HFF-Myc (cell line): ENCODE measurements at places on chromosomes 2 and 18.

GRCh38 chr18:74497778-74498177, 1.6 kb downstream of the CNDP2 start:
- DNase-seq: peak; percentile 30

GRCh38 chr2:151053661-151053990, 208.0 kb downstream of the RBM43 start:
- no peak for DNase-seq

DNA sequence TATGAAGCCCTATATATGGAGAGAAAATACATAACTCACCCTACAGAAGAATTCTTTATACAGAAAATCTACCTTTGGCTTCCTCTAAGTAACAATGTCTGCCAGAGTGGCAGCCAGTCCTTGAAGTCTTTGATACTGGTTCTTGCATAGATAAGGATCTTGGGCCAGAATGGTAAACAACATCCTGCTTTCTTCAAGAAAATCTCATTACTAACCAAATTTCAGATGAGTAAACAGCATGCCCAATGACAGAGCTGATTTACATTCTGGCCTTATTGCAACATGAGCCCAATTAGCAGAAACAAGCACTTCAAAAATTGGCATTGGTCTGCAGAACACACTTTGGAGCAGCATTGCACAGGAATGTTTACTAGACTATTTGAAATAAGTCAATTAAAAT, 336.5 kb upstream of the ST6GAL2 start:
- no peak for DNase-seq

GRCh38 chr2:133486771-133487191, 81.5 kb downstream of the NCKAP5 start:
- DNase-seq: no peak

- no peak for DNase-seq
These were observed 60.6 kb downstream of the CYB5A start for GRCh38 chr18:74230922-74231714.

GRCh38 chr2:7681881-7682461, 764.8 kb downstream of the RNF144A start:
- no peak for DNase-seq

DNA sequence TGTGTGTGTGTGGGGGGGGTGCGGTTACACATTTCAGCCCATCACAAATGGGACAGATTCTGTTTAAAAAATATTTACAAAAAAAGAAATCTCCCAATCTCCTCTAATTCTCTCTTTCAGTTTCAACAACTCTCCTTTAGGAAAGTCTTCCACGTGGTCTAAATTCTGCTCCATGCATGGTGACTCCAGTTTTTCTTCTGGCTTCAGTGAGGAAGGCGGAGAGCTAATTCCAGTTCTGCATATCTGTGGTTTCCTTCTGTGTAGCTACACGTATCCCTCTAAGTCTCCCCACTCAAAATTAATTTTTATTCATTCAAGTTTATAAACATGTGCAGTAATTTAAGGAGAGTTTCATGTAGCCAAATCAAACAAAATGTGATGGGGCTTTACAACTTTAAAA, 111.6 kb downstream of the SLC4A3 start:
- DNase-seq: no peak

DNA sequence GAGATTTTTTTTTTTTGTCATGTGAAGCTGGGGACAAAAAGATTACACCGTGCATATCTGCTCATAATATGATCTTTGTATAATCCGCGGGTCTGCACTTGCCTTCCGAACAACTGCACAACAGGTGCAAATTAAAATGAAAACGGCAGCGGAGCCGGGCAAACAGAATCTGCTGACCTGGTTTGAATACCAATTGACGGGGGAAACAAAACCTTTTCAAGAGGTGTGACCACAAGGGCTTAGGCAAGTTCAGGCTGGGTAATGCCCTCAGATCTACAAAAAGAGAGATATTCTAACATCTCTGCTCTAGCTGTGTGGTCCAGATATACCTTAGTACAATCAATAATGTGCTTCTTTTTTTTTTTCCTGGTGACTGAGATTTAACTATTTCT, 88.5 kb downstream of the ZEB2 start:
- DNase-seq: no peak

DNA sequence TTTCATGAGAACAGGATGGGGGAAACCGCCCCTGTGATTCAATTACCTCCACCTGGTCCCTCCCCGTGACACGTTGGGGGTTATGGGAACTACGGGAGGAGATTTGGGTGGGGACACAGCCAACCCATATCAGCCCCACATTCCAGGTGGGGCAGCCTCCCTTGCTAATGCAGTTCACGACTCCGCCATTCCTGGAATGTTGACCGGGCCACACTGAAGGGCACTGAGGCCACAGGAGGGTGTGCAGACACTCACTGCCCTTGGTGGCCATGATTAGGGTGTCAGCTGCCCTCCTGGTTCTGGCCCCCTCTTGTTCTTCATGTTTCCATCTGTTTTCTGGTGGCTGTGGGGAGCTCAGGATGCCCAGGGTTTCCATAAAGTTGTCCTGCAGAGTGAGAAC, 176.3 kb downstream of the TWIST2 start:
- no peak for DNase-seq

DNA sequence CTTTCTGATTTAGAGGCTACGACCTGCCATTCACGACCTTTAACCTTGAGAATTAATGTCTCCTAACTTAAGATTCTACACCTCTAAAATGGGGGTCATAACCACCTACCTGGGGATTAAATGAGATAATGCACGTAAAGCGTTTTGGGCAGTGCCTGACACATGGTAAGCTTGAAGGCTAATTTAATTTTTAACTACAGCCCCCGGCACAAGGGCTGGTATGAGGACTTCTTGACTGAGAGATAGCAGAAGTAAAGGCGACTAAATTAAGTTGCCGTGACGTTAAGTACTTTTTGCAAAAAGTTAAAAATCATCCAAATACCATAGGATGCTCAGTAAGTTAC, 549 bp downstream of the MRPL35 start:
- no peak for DNase-seq

GRCh38 chr2:143955401-143956065, 564.4 kb downstream of the ZEB2 start:
- peak; percentile 74 for DNase-seq

GRCh38 chr2:240569523-240569997, 1.3 kb downstream of the RNPEPL1 start:
- DNase-seq: no peak

DNA sequence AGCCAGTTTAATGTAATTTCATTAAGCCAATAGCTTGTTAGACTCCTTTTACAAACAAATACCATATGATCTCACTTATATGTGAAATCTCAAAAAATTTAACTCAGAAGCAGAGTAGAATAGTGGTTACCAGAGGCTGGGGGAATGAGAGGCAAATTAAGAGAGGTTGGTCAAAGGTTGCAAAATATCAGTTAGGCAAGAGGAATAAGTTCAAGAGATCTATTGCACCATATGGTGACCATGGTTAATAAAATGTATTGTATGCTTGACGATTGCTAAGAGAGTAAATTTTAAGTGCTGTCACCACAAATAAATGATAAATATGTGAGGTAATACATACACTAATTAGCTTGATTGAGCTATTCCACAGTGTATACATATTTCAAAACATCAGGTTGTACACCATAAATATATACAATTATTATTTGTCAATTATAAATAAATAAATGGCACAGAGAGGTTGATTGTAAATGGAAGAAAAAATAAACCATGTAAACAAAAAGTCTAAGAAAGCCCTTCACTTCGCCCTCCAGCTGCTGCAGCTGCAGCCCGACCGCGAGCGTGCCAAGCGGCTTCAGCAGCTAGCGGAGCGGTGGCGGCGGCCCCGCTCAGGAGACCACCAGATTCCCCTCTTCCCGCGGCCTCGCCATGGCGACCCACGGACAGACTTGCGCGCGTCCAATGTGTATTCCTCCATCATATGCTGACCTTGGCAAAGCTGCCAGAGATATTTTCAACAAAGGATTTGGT, 23.0 kb upstream of the ACTR2 start:
- no peak for DNase-seq

GRCh38 chr2:85323351-85323987, 4.3 kb downstream of the TGOLN2 start:
- DNase-seq: no peak

GRCh38 chr2:23588106-23588505, 203.1 kb downstream of the KLHL29 start:
- DNase-seq: no peak

GRCh38 chr2:129263939-129264338, 715.5 kb upstream of the RAB6C start:
- no peak for DNase-seq
